HS-5 (cell line): ENCODE measurements at places on chromosomes 16 and 17.
A peak's percentile ranks its signal among the peaks of the same experiment; 100 is the strongest.

GRCh38 chr16:77376358-77376757 is 58.5 kb downstream of the ADAMTS18 start:
- DNase-seq = no peak

DNA sequence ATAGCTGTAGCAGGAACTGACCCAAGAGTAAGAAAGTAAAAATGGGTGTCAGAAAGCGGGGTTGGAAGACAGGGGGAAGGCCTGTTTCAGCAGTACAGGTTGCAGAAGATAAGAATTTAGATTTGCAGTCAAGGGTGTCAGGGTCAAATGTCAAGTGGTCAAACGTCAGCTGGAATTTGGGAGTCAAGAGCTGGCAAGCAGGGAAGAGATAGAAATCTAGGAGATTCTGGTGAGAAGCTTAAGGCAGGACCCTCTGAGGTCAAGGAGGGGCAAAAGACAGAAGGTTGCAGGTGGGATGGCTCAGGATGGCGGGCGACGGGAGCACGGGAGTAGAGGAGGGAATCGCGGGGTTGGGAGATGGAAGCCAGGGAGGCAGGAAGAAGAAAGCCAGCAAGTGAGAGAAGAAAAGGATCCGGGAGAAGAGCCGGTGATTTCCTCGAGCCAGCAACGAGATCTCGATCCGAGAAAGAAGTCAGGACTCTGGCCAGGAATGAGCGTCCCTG is 335 bp downstream of the SLC25A35 start:
- DNase-seq = no peak

DNA sequence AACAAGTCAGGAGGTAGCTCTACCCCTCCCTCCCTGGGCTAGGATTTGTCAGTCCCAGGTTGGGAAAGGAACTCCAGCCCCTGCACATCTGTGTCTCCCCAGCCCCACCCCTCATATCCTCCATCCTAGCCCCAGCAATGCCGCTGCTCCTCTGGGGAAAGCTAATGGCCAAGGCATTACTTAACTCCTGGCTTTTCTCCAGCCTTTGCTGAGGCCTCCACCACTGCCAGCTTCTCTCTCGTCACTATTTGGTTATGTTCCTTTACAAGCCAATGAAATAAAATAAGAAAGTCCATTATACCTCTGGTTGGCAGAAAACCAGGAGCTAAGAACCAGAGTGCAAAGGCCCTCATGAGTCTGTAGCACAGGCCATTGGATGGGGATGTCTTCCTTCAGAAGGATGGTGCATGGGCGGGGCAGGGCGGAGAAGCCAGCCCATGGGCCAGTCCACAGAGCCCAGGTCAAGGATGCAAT is 171.0 kb downstream of the CCDC182 start:
- DNase-seq = no peak

DNA sequence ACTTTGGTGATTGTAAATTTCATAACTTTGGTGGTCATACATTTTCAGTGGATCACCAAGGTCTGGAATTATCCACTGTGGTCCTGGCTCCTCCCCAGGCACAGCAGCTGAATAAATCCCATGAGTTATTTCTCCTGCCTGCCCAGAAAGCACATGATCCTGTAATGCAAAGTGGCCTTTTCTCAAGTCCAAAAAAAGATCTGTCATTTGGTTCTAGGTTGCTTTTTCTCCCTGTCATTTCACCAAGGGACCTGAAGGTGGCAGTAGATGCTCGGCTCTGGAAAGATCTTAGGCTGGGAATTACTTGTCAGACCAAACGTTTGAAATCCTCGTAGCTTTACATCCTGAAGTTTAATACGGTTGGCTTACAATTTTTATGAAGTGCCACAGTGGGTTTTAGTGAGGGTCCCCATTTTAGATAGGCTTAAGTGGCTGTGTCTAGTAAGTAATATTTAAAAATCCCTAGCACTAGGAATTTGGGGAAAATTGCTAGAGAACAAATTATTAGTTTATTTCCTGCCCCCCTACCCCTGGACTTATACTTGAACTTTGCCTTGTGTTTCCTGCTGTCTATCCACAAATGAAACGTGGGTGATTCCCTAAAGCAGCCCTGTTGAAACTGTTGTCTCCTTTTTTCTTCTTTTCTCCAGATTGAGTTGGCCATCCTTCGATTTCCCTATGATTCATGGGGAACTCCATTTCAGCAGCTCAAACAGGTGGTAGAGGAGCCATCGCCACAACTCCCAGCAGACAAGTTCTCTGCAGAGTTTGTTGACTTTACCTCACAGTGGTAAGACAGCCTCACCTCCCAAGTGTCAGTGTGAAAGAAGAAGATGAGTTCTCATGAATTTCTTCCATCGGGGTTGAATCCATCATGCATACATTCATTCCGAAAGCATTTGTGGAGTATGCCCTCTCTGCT is 111.7 kb downstream of the MAP2K6 start:
- peak; percentile 47 for DNase-seq

DNA sequence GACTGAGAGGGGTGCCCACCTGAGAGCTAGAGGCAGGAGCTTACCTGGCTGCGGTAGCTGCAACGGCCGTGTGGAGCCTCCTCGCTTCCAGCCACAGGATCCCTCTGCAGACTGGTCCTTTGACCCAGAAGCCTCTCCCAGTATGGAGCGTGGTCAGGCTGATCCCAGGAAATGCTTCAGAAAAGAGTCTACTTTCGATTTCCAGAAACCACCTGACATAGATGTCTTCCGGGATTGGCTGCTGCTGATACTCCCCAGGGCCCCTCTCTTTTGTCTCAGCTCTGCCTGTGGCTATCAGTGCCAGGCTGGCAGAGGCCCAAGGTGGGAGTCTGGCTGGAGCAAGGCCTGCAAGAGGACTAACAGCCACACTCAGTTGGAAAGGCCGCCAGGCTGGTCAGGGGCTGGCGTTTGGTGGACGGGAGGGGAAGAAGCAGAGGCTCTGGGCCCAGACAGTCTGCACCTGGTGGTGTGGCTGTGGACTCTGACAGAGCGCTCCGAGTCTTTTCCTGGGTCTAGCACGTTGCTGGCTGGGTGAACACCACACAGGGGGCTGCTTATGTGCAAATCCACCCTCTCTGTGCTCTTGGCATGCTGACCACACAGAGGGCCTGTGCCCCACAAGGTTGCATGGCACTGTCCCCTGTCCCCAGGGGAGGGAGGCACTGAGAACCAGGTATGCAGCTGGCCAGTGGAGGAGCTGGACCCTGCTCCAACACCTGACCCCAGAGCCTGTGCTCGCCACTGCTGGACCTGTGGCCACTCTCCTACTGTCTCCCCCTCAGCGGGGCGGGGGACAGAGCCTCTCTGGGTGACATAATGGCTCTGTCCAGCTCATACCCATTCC is at the start of gene LGALS3BP:
LGALS3BP (minus strand) TSS at position 144 of the 844 bp plus-strand sequence. CDS start 2,732 bp downstream, outside the sequence.
- DNase-seq = peak; percentile 70

- no peak for DNase-seq
Measured at GRCh38 chr17:73163043-73163442, 1.8 kb upstream of the SSTR2 start.

- DNase-seq = no peak
Measured at GRCh38 chr17:44324092-44324570, 492 bp downstream of the SLC25A39 start.

DNA sequence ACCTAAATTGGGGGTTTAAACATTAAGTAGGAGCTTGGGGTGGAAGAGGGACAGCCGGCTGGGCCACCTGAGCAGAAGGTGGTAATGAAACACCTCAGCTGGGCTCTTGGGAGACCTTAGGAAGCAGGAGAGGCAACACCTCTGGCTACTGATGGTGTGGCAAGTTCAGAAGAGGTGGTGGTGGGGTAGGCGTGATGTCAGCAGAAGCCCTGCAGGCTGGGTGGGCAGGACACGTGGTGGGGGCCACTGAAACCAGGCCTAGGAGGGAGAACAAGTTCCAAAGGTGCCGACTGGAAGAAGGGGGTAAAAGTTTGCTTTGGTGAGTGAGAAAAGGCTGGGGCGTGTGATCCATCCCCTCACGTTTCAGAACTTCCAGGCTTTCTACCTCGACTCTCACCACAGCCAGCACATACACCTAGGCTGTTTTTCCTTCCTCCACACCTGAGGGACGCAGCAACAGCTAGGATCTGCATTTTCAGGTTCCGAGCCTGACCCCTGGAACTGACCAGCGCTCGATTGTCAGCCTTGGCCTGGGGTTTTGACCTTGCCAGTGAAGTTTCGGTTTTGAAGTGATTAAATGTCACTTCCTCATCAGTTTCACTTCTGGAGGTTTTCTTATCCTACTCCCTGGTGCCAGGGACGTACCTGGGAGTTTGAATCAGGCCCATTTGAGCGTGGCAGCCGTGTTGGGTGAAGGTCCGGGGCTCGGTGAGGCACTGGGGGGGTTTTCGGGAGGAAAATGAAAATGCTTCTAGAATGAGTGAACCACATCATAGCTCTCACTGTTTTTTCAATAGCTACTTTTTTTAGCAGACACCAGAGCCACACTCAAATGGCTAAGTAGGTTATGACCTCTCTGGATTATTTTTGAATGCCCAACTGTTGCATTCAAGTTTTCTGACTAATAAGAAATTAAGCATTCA is 10.0 kb downstream of the SNN start:
- DNase-seq = no peak
